Effector memory CD8-positive, alpha-beta T cell (primary cell): ENCODE measurements at places on chromosomes 7 and 10.

DNA sequence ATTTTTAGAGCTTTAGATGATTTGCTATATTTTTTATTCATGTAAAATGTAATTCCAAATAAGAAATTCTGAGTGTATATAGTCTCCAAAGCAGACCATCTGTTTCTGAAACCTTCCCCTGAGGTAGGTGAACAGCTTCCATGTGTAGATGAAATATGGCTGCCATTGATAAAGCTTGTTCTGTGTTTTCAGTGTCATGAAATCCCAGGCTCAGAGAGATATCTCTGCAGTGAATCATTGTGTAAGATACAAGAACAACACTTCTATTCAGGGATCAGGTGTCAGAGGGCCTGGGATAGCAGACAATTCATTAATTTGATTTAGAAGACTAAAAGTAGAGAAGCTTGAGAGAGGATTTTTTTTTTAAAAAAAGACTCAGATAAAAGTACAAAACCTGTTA is 29.1 kb downstream of the ACTA2 start:
- no peak for DNase-seq
- H3K27ac ChIP-seq: no peak overlapping the region
- H3K27me3 ChIP-seq: no peaks in the 10 kb centered on the region
- no peak overlapping the region for H3K4me3 ChIP-seq

GRCh38 chr10:121438333-121438732 is 159.9 kb downstream of the FGFR2 start:
- H3K4me3 ChIP-seq: no peak overlapping the region
- no peaks in the 10 kb centered on the region for H3K4me1 ChIP-seq
- DNase-seq: no peak
- H3K27ac ChIP-seq: no peak overlapping the region
- H3K36me3 ChIP-seq: no peaks in the 10 kb centered on the region
- peaks cover 2% of the 10 kb centered on the region for H3K27me3 ChIP-seq

- peaks cover 46% of the 10 kb centered on the region for H3K4me1 ChIP-seq
- H3K27me3 ChIP-seq: no peaks in the 10 kb centered on the region
- H3K4me3 ChIP-seq: peak overlapping the region; percentile 93
- H3K36me3 ChIP-seq: peaks cover 17% of the 10 kb centered on the region
- peak overlapping the region; percentile 91 for H3K27ac ChIP-seq
These were observed 147.6 kb upstream of the TMEM168 start for GRCh38 chr7:112937651-112938415.

- H3K4me3 ChIP-seq: peak overlapping the region; percentile 90
- H3K27me3 ChIP-seq: no peaks in the 10 kb centered on the region
- DNase-seq: peak; percentile 53
- peaks cover 39% of the 10 kb centered on the region for H3K4me1 ChIP-seq
These were observed 671 bp upstream of the ATAD1 start for GRCh38 chr10:87818505-87819288.

DNA sequence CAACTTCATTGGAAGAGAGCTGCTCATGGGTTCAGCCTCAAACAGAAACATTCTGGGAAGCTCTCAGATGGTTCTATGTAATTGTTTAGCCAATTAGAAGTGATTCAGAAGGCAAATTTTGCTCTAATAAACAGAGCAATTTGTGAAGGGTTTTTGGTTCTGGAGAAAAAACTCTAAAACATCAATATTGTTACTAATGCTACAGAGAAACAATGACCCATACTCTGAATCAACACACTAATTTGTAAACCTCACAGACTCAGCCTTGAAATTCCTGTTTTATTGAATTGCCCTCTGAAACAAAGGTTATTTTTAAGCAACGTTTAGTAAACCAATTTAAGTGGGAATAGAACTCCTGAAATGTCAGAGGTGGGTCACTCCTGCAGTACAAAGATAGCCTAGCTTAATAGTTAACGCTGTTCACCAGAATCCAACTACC is 171.6 kb upstream of the SVIL start:
- DNase-seq: no peak
- no peak overlapping the region for H3K27ac ChIP-seq
- H3K4me1 ChIP-seq: no peaks in the 10 kb centered on the region
- no peaks in the 10 kb centered on the region for H3K36me3 ChIP-seq
- H3K4me3 ChIP-seq: no peak overlapping the region
- peaks cover 7% of the 10 kb centered on the region for H3K27me3 ChIP-seq

- H3K27me3 ChIP-seq: no peaks in the 10 kb centered on the region
- H3K36me3 ChIP-seq: peaks cover 20% of the 10 kb centered on the region
- H3K27ac ChIP-seq: peak overlapping the region; percentile 80
These were observed 2.4 kb upstream of the PSMG3 start for GRCh38 chr7:1572111-1572822.

DNA sequence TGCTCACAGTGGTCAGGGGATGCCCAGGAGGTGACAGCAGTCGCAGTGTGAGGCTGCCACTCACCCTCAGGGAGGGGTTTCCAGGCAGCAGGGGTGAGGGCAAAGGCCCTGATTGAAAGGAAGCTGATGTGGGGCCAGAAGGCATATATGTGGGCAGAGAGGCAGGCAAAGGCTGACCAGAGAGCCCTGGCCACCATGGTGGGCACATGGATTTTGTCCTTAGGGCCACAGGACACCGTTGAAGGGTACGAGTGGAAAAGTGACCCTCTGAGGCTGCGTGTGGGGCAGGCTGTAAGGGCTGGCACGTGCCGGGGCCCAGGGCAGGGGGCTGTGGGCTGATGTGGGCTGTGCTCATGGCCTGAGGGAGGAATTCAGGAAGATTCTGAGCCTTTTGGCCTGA is 57.5 kb upstream of the ZNF32 start:
- no peak overlapping the region for H3K4me3 ChIP-seq
- H3K27ac ChIP-seq: no peak overlapping the region
- no peaks in the 10 kb centered on the region for H3K36me3 ChIP-seq
- H3K4me1 ChIP-seq: no peaks in the 10 kb centered on the region
- DNase-seq: no peak
- peaks cover 1% of the 10 kb centered on the region for H3K27me3 ChIP-seq

DNA sequence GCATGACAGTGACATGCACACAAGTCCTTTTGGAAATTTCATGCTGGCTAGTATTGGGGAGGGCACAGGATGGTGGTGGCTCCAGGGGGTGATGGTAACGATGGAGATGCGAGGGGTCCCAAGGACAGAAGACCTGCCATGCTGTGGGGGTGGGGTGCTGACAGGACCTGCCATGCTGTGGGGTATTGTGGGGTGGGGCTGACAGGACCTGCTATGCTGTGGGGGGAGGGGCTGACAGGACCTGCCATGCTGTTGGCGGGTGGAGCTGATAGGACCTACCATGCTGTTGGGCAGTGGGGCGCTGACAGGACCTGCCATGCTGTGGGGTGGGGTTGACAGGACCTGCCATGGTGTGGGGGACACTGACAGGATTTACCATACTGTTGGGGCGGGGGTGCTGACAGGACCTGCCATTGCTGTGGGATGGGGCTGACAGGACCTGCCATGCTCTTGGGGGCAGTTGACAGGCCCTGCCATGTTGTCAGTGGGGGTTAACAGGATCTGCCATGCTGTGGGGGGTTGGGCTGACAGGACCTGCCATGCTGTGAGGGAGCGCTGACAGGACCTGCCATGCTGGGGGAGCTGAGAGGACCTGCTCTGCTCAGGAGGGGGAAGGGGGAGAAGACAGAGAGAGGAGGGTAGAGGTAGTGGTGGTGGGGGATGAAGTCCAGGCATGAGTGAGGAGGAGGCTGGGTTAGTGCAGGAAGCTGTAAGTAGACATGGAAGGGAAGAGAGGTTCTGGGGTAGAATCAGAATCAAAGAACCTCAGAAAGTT is 36.2 kb upstream of the RET start:
- H3K4me3 ChIP-seq: no peak overlapping the region
- H3K4me1 ChIP-seq: no peaks in the 10 kb centered on the region
- DNase-seq: no peak
- peaks cover 16% of the 10 kb centered on the region for H3K27me3 ChIP-seq

DNA sequence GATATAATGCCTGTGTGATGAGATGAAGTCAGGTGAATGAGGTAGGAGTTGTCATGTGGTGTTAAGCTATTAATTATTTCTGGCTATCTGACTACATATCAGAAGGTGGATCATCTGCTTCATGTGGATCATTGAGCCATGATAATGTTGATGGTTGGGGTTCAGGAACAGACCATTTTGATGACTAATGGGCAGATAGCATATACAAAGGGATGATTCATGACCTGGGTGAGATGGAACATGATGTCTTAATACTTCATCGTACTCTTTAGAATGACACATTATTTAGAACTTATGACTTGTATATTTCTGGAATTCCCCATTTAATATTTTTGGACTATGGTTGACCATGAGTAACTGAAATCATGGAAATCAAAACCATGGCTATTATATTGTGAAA is 155.1 kb downstream of the OR13A1 start:
- H3K27ac ChIP-seq: no peak overlapping the region
- peaks cover 16% of the 10 kb centered on the region for H3K27me3 ChIP-seq
- no peaks in the 10 kb centered on the region for H3K36me3 ChIP-seq
- DNase-seq: no peak
- H3K4me3 ChIP-seq: no peak overlapping the region

GRCh38 chr7:88311675-88312036 is 5.0 kb upstream of the STEAP4 start:
- H3K36me3 ChIP-seq: no peaks in the 10 kb centered on the region
- DNase-seq: no peak
- peaks cover under 1% of the 10 kb centered on the region for H3K4me1 ChIP-seq
- no peak overlapping the region for H3K27ac ChIP-seq
- H3K27me3 ChIP-seq: peaks cover 35% of the 10 kb centered on the region
- H3K4me3 ChIP-seq: no peak overlapping the region

- no peak for DNase-seq
- H3K27me3 ChIP-seq: no peaks in the 10 kb centered on the region
These were observed 104.5 kb downstream of the CHN2 start for GRCh38 chr7:29299086-29299485.

- no peak for DNase-seq
- H3K36me3 ChIP-seq: no peaks in the 10 kb centered on the region
- H3K4me1 ChIP-seq: no peaks in the 10 kb centered on the region
- H3K4me3 ChIP-seq: no peak overlapping the region
- no peak overlapping the region for H3K27ac ChIP-seq
- H3K27me3 ChIP-seq: peaks cover 5% of the 10 kb centered on the region
These were observed 191.3 kb upstream of the RHOBTB1 start for GRCh38 chr10:61135276-61135721.

DNA sequence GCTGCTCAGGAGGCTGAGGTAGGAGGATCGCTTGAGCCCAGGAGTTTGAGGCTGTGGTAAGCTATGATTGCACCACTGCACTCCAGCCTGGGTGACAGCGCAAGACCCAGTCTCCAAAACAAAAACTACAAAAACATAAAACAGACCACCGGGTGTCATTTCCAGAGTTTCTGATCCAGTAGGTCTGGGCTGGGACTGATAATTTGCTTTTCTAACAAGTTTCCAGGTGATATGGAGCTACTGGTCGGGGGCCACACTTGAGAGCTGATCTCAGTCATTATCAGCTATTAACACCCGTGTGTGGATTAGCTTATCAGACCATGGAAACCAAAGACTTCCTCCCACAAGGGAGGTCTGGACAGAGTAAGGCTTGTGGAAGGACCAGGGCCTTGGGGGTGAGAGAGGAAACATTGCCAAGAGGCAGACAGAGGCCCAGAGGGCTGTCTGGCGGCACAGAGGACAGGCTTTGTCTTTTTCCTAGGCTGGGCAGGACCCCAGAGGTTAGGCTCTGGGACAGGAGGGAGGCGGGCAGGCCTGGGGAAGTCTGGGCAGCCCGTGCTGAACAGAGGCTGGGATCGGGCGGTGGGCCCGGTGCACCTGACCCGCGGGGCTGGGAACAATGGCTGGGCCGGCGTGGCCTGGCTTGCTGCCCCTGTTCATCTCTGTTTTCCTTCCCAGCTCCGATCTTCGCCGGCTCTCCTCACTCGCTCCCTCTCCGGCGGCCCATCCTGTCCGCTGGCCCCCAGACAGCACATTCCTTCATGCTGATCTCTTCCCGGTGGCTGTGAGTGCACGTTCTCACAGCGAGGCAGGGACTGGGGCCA is 25.2 kb downstream of the TMEM270 start:
- H3K4me3 ChIP-seq: no peak overlapping the region
- H3K4me1 ChIP-seq: no peaks in the 10 kb centered on the region
- H3K36me3 ChIP-seq: peaks cover 5% of the 10 kb centered on the region
- H3K27me3 ChIP-seq: peaks cover 18% of the 10 kb centered on the region
- no peak for DNase-seq

GRCh38 chr10:132145002-132145401 is 41.7 kb upstream of the DPYSL4 start:
- H3K27me3 ChIP-seq: peaks cover 11% of the 10 kb centered on the region
- no peaks in the 10 kb centered on the region for H3K4me1 ChIP-seq
- no peak overlapping the region for H3K4me3 ChIP-seq
- H3K27ac ChIP-seq: no peak overlapping the region

DNA sequence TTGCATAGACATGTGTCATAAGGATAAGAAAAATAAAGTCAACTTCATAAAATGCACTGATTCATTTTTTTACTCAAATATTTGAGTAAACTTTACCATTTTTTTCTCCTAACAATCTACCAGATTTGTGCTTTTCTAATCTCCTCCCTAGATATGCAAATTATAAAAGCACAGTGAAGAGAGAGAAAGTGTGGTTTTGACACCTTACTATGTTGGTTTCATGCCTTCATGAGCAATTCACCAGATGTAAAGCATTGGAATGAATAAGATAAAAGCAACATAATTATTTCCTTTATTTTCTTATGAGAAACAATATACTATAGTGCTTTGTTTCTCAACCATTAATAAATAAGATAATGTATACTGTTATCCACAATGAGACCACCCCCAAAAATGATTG is 432.5 kb upstream of the PCDH15 start:
- H3K4me1 ChIP-seq: no peaks in the 10 kb centered on the region
- no peaks in the 10 kb centered on the region for H3K27me3 ChIP-seq
- peak overlapping the region; percentile 38 for H3K4me3 ChIP-seq
- no peak for DNase-seq
- H3K36me3 ChIP-seq: no peaks in the 10 kb centered on the region
- H3K27ac ChIP-seq: no peak overlapping the region

DNA sequence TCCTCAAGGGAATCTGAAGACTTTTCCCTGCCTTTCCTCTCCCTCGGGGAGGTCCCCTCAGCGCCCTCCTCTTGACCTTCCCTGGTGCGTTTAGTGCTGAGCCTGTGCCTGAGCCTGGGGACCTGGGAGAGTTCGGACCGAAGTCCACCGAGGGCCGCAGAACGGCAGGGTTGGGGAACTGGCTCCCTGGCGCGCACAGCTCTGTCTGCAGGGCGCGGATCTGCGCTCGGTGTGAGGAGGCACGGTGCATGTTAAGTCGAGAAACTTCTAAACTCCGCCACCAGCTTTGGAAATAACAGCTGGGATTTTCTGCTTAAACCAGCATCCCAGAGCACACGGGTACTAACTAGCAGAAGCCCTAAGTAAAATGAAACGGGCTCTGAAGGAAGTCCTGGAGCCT is 44.2 kb upstream of the SLC29A4 start:
- H3K27me3 ChIP-seq: peaks cover 29% of the 10 kb centered on the region
- H3K4me1 ChIP-seq: peaks cover 14% of the 10 kb centered on the region
- H3K27ac ChIP-seq: no peak overlapping the region
- H3K4me3 ChIP-seq: no peak overlapping the region
- peaks cover 3% of the 10 kb centered on the region for H3K36me3 ChIP-seq
- no peak for DNase-seq
